ENCODE measurements at places on chromosomes 13 and 19. TPM values are rescaled to one million over a fixed set of nuclear protein-coding genes. Genes with fewer than 3 reads are reported as not detected.

The SKA3 gene
- 4.0 TPM for polyA plus RNA-seq

The SUPT20H gene
- polyA plus RNA-seq = 53.8 TPM

DNA sequence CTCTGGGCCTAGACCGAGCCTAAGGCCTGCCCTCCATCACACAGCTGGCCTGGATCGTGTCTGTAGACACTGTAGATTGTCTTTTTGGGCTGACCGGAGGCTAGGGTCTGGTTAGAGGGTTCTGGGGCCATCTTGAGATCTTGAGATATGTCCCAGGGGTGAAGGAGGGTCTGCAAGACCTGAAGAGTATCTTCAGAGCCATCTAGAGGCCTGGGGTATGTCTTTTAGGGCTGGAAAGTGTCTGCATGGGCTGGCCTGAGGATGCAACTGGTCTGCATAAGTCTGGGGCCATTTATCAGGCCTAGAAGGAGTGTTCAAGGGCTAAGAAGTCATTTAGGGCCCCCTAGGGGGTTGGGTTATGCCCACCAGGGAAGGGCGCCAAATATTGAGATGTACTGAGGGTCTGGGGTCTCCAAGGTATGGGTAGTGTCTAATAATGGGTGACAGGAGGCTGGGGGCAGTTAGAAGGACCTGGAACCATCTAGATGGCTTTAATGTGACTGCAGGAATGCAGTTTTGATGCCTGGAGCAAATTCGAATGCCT is 555 bp downstream of the SCAF1 start:
- no peak for DNase-seq

DNA sequence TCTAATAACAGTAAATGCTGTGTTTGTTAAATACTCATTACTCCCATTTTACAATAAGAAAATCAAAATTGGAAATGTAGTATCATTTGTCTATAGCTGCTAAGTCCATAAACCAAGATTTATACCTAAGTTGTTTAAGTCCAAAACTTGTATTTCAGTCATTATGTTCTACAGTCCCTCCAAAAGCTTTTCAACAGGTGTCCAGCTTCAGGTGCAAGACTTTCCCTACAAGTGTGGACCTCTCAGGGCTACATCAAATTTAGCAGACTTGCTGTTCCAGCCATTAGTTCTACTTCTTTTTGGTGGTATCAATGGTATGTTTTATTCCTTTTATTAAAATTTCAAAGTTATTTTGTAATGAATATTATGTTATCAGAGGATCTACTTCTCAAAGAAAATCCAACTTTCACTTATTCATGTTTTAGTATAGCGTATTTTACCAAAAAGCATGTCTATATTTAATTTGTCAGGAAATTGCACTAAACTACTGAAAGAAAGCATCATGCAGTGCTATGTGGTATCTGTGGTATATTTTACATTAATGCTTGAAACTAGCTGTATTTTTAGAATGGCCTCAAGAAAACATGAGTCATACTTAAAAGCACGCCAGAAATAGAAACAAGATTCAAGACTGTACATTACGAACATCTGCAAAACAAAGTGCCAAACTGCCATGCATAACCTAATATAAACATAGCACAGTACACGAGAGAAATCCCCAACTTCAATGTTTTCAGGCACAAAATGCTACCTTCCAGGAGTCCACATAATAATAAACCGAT is 44.5 kb downstream of the VWA8 start:
- peak; percentile 55 for DNase-seq

GRCh38 chr13:45196622-45197021 is 4.2 kb downstream of the KCTD4 start:
- DNase-seq = no peak

The HCST gene
- polyA plus RNA-seq = 8.3 TPM

DNA sequence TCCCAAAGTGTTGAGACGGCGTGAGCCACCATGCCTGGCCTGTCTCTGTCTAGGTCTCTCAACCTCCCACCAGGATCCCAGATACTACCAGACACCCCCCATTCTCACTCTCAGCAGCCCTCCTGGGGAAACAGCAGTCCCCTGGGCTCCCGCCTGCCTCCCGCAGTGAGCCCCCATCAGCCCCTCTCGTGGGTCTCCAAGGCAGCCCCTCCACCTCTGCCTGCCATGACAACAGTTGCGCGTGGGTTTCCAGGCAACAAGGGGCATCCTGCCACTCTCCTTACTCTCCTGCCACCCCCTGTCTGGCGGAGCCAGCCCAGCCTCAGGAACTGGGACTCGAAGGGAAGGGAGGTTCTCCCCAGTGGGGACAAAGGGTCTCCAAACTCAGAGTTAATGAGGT is 5.2 kb downstream of the LRRC4B start:
- DNase-seq = no peak

The PBX4 gene
- polyA plus RNA-seq = 2.3 TPM

The ZNF98 gene
- polyA plus RNA-seq = not detected

- peak; percentile 68 for DNase-seq
Measured at GRCh38 chr19:48569814-48570213, 17.8 kb downstream of the SULT2B1 start.

- no peak for DNase-seq
Measured at GRCh38 chr13:43720780-43721397, 65.9 kb downstream of the ENOX1 start.

The ZBTB32 gene
- 0.15 TPM for polyA plus RNA-seq

The ZNF223 gene
- 3.5 TPM for polyA plus RNA-seq

- DNase-seq = no peak
Measured at GRCh38 chr19:5972355-5972731, 5.6 kb downstream of the RANBP3 start.

The SIGLEC8 gene
- 0.10 TPM for polyA plus RNA-seq

GRCh38 chr19:1481224-1481892 is 2.3 kb upstream of the C19orf25 start:
- DNase-seq = no peak

The CD209 gene
- 2.4 TPM for polyA plus RNA-seq

The ZNF700 gene
- 7.4 TPM for polyA plus RNA-seq

DNA sequence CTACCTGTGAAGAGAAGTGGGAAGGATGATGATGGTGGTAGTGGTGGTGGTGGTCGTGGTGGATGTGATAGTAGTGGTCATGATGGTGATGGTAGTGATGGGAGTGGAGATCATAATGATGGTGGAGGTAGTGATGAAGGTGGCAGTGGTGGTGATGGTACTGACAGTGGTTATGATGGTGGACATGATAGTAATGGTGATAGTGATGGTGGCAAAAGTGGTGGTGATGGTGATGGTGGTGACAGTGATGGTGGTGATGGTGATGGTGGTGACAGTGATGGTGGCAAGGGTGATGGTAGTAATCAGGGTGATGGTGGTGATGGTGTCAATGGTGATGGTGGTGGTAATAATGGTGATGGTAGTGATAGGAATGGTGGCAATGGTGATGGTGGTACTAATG is 26.2 kb downstream of the MBD3L2B start:
- DNase-seq = no peak

DNA sequence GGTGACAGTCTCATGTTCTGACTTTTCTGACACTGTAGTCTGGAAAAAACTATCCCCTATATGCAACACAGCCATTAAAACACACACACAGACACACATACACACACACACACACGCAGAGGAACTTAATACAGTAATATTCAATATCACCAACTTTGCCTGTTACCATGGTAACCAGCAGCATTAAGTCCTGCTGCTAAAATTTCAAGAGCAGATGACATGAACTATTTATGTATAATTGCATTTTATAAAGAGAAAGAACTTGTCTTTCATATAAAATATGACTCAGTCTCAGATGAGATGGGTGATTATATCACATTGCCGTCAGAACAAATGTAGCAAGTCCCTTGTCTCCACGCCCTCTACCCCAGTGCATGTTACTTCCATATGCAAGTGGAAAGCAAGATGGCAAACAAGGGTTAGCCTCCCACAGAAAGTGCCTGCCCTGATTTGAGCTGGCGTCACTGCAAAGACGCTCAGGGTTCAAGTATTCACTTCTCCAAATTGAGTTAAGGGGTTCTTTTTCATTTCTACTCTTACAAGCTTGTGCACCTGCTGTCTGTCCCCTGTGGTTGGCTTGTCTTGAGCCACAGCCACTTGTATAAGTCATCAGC is 576.8 kb downstream of the UQCRFS1 start:
- no peak for DNase-seq

- peak; percentile 59 for DNase-seq
Measured at GRCh38 chr19:1942078-1942933, 1.3 kb downstream of the CSNK1G2 start.

DNA sequence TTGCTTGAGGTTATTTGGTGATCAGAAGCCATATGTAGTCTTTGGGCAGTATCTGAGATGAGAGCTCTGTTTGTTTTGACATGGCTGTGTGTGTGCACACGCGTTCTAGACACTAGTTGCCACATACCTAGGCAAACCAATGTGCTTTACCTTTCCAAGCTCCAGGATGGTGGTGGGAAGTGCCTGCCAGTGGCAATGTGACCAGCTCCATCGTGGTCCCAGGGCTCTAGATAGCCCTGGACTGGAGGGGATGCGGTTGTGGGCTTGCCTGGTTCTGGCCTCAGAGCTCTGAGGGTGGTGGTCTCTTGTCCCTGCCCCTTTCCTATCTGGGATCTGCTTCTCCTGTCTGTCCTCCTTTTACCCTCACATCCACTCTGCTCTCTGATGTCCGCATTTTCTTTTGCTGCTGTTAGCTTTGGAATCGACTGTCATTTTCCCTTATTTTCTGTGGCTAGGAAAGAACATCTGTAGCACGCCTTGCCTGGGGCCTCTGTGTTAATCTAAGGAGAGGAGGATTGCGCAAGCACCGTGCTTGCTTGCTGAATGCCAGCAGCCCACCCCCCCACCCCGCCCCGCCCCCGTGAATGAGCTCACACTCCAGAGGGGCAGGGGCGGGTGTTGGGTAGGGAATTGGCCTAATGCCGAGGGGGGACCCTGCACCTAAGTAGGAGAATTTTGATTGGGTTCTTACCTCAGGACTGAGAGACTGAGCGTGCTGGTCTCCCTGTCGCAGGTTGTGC is 89.5 kb downstream of the ARHGEF7 start:
- peak; percentile 51 for DNase-seq

DNA sequence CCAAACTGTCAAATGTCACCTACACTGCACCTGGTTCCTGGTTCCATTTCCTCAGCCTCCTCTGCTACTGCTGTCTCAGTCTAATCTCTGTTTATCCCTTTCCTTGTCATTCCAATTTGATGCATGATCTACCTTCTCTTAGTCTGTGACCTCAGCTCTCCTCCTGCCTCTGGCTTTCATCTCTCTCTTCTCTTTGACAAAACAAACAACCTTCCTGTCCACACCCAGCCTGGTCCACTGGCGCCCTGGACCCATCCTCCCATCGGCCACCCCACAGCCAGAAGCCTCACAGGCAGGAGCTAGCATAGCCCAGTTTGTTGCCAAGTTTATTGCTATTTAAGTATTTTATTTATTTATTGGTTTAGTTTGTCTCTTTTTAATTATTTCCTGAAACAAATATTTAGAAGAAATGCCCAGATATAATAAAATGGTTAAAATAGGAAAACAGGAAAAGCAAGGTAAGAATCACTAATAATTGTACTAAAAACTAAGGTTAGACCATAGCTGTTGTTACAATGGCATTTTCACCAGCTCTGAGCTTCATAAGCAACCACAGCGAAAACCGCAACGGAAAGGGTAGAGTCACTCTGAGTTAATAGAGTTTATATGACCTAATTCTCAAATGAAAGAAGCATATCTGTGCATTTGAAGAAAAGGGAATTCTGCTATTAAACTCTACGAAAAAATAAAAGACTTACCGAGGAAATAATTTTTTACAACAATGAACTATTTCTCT is 68.6 kb downstream of the EFNB2 start:
- no peak for DNase-seq

The ZNF541 gene
- 0.12 TPM for polyA plus RNA-seq

- DNase-seq = no peak
Measured at GRCh38 chr19:45074744-45075300, 1.5 kb downstream of the ZNF296 start.

- peak; percentile 42 for DNase-seq
Measured at GRCh38 chr13:41613984-41614661, 156.8 kb downstream of the RGCC start.

DNA sequence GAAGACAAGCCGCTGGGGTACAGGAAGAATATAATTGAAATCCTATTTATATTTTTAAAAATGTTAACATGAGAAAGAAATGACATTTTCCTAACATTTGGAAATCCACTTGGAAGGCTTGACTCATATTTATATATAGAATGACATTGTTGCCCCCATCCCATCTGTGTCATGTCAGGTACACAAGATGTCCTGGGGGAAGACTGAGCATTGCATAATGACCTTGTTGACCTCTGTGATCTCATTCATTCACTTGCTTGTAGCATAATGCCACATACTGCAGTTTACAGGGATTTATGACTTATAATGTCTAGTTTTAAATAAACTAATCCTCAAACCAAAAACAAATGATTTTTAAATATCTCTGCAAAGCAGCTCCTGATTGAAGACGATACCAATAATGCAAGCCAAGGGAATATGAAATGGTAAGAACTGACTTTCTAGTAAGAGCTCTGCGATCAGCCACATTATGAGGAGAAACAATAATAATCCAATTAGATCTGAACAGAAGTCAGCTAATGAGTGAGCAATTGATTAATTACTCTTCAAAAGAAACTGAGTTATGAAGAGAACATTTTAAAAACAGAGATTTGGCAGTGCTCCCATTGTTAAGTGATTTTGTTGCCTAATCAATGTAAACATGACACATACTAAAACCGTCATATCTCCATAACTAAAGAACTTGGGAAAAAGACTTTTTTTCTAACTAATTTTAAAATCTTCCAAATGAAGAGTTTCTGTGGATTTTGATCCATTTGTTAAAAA is 21.2 kb upstream of the VWA8 start:
- DNase-seq = no peak

- no peak for DNase-seq
Measured at GRCh38 chr13:27339299-27339698, 68.7 kb downstream of the RASL11A start.

The KIR2DL4 gene
- not detected for polyA plus RNA-seq

DNA sequence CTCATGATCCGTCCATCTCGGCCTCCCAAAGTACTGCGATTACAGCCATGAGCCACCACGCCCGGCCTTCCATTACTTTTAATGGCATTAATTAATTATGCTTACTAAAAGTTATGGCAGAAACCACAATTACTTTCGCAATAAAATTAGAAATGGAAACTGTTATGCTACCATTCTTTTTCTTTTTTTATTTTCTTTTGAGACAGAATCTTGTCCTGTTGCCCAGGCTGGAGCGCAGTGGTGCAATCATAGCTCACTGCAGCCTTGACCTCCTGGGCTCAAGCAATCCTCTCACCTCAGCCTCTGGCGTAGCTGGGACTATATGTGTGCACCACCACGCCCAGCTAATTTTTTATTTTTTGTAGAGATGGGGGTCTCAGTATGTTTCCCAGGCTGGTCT is 4.6 kb upstream of the BST2 start:
- DNase-seq = no peak

The ACER1 gene
- polyA plus RNA-seq = not detected

GRCh38 chr13:28792992-28793391 is 27.1 kb upstream of the MTUS2 start:
- DNase-seq = no peak

The IRGC gene
- not detected for polyA plus RNA-seq

- no peak for DNase-seq
Measured at GRCh38 chr13:42277618-42278276, 5.8 kb downstream of the AKAP11 start.

The TRPC4 gene
- polyA plus RNA-seq = 1.4 TPM

The ATP4B gene
- polyA plus RNA-seq = not detected

The SULT2A1 gene
- polyA plus RNA-seq = not detected

GRCh38 chr13:24165746-24166145 is 5.2 kb downstream of the SPATA13 start:
- DNase-seq = no peak

The CYP4F2 gene
- not detected for polyA plus RNA-seq

Measured in hindlimb muscle (tissue), 1 donor.